WTC11 (cell line): ENCODE measurements at places on chromosomes 7 and 10. TPM values are rescaled to one million over a fixed set of nuclear protein-coding genes. Genes with fewer than 3 reads are reported as not detected.

DNA sequence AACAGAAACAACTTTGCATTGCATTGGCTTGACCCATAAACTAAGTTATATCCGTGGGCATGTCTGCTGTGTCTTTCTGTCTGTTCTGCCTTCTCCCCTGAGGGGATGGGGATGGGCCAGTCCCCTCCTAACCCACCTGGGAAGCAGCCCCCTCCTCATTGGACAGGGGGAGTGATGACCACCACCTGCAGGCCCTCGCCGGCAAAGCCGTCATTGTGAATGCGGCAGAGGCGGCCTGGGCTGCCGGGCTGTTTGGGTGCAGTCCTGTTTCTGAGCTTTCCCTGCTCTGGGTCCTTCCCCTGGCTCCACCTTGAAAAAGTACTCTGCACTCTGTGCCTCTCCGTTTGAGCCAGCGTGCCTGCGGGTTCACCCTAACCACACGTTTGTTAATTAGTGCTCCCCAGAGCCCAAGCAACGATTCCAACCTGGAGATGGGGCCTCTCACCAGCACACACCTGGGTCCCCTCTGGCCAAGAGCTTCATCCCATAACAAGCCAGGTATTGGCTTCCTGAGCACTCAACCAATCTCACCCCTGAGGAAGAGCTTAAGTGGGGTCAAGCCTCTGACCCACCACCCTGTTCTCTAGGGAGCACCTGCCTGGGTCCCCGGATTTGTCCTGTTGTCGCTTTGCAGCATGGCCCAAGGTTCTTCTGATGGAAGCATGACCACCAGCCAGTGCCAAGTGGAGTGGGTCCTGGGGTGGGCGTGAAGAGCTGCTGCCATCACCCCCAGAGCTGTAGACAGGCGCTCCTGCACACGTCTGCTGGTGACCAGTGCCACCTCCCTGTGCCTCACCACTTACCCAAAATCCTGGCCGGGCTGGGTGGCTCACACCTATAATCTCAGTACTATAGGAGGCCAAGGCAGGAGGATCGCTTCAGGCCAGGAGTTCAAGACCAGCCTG is 39.4 kb upstream of the ZMIZ2 start:
- H3K4me1 ChIP-seq = no peaks in the 10 kb centered on the region
- H3K4me3 ChIP-seq = no peak overlapping the region
- H3K36me3 ChIP-seq = peaks cover 16% of the 10 kb centered on the region
- H3K27me3 ChIP-seq = no peaks in the 10 kb centered on the region; the same call in 1 of the 2 replicates

GNAT3 gene
- total RNA-seq = not detected in 3 replicates

GRCh38 chr7:5197811-5198210 is 7.8 kb downstream of the WIPI2 start:
- no peak for DNase-seq
- H3K36me3 ChIP-seq = peaks cover 22% of the 10 kb centered on the region
- no peak overlapping the region for H3K4me3 ChIP-seq
- H3K4me1 ChIP-seq = no peaks in the 10 kb centered on the region
- no peak overlapping the region for H3K27ac ChIP-seq

SPDYE2B gene
- total RNA-seq = 0.23 TPM in 1 of 3 replicates, not detected in the others

GRCh38 chr7:77200542-77200941 is 923 bp upstream of the FGL2 start:
- peaks cover 6% of the 10 kb centered on the region for H3K4me1 ChIP-seq
- no peaks in the 10 kb centered on the region for H3K36me3 ChIP-seq
- no peaks in the 10 kb centered on the region; the same call in 1 of the 2 replicates for H3K27me3 ChIP-seq
- H3K4me3 ChIP-seq = no peak overlapping the region
- no peak overlapping the region; the same call in 1 of the 2 replicates for H3K27ac ChIP-seq

GRCh38 chr7:112869111-112869774 is 79.0 kb upstream of the TMEM168 start:
- DNase-seq = peak; percentile 76
- H3K36me3 ChIP-seq = peaks cover 6% of the 10 kb centered on the region
- peaks cover 14% of the 10 kb centered on the region for H3K4me1 ChIP-seq

GRCh38 chr7:92835851-92836488 is 403 bp downstream of the CDK6 start:
- no peak overlapping the region for H3K27ac ChIP-seq
- peaks cover 34% of the 10 kb centered on the region for H3K4me1 ChIP-seq
- no peak for DNase-seq
- no peaks in the 10 kb centered on the region for H3K36me3 ChIP-seq
- peaks cover 28% of the 10 kb centered on the region for H3K27me3 ChIP-seq

DNA sequence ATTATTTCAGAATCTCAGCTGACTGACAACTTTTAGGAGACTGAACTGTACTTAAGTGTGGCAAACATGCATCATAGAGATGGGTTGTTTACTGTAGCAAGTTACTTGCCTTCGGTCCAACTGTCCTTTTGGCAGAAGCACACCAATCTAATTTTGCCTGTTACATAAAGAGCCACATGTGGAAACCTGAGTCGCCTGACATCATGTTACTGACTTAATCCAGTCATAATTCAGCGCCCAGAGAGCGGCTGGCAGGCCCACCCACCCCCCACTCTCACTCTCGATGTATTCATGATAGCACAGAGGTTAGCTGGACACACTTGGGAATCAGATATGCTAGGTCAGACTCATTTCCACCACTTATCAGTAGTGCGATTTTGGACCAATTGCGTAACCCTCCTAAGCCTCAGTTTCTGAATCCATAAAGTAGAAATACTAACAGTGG is 57.3 kb upstream of the CAPZA2 start:
- no peak for DNase-seq
- H3K4me3 ChIP-seq = no peak overlapping the region
- no peaks in the 10 kb centered on the region for H3K36me3 ChIP-seq
- H3K27ac ChIP-seq = no peak overlapping the region
- H3K27me3 ChIP-seq = no peaks in the 10 kb centered on the region

GRCh38 chr7:152862006-152862405 is 102.5 kb downstream of the ACTR3B start:
- H3K4me3 ChIP-seq = no peak overlapping the region
- H3K27me3 ChIP-seq = no peaks in the 10 kb centered on the region
- peaks cover 7% of the 10 kb centered on the region; the same call in 1 of the 2 replicates for H3K36me3 ChIP-seq
- peaks cover 11% of the 10 kb centered on the region for H3K4me1 ChIP-seq
- H3K27ac ChIP-seq = no peak overlapping the region; the same call in 1 of the 2 replicates

CFAP46 gene
- 2.9 to 3.4 TPM (median 3.3 TPM) in 3 replicates for total RNA-seq

- no peak for DNase-seq
- H3K27me3 ChIP-seq = no peaks in the 10 kb centered on the region
- no peak overlapping the region for H3K4me3 ChIP-seq
- H3K36me3 ChIP-seq = no peaks in the 10 kb centered on the region; the same call in 1 of the 2 replicates
- H3K4me1 ChIP-seq = peaks cover 32% of the 10 kb centered on the region
Observed at GRCh38 chr10:128066870-128067382, 59.3 kb downstream of the MKI67 start.

CDC14C gene
- total RNA-seq = 0.07 TPM in 1 of 3 replicates, not detected in the others

DNA sequence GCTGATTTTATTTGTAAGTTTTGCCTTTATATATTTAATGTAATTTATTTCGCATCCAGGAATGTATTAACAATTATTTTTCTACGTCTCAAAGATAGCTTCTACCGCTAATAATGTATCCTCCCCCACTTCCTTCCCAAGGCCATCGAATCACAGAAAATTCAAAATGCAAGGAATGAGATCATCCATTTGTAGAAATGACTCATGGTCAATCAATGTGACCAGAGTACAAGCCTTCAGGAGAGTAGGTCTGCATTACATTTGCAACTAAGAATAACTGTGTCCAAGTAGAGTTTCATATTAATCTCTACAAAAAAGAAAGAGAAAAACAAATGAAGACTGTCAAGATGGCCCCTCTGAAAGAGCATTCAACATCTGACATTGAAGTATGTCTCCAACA is 205.9 kb upstream of the PHF14 start:
- peaks cover 2% of the 10 kb centered on the region; the same call in 1 of the 2 replicates for H3K4me1 ChIP-seq
- no peak for DNase-seq
- H3K27me3 ChIP-seq = no peaks in the 10 kb centered on the region

DNA sequence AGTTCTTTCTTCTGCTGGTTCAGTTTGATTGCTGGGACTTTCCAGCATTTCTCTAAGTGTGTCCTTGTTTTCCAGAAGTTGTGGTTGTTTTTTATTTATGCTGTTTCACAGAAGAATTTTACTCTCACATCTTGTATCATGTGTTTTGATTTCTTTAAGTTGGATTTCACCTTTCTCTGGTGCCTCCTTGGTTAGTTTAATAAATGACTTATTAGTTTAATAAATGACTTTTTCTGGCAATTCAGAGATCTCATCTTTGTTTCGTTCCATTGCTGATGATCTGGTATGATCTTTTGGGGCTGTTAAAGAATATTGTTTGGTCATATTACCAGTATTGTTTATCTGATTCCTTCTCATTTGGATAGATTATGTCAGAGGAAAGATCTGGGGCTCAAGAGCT is 59.8 kb upstream of the CYP2C9 start:
- no peak overlapping the region for H3K4me3 ChIP-seq
- H3K4me1 ChIP-seq = peaks cover 9% of the 10 kb centered on the region
- H3K27ac ChIP-seq = no peak overlapping the region
- no peaks in the 10 kb centered on the region for H3K36me3 ChIP-seq
- no peaks in the 10 kb centered on the region for H3K27me3 ChIP-seq

JCAD gene
- total RNA-seq = 1.7 to 2.2 TPM (median 1.8 TPM) in 3 replicates

AGR2 gene
- total RNA-seq = 0.32 to 1.6 TPM (median 1.4 TPM) in 3 replicates

- DNase-seq = peak; percentile 38
- peaks cover 7% of the 10 kb centered on the region for H3K4me1 ChIP-seq
- H3K27ac ChIP-seq = no peak overlapping the region
- peaks cover 10% of the 10 kb centered on the region for H3K27me3 ChIP-seq
Observed at GRCh38 chr7:54888067-54888733, 129.2 kb upstream of the SEC61G start.

- H3K36me3 ChIP-seq = no peaks in the 10 kb centered on the region
- no peaks in the 10 kb centered on the region for H3K4me1 ChIP-seq
- H3K27ac ChIP-seq = no peak overlapping the region
- no peak for DNase-seq
Observed at GRCh38 chr7:150755473-150756099, 18.4 kb downstream of the GIMAP5 start.

GRCh38 chr10:101625821-101626412 is 37.8 kb downstream of the DPCD start:
- no peak overlapping the region for H3K27ac ChIP-seq
- peaks cover 2% of the 10 kb centered on the region for H3K4me1 ChIP-seq
- DNase-seq = no peak
- H3K27me3 ChIP-seq = no peaks in the 10 kb centered on the region; the same call in 1 of the 2 replicates

GRCh38 chr7:25537662-25538375 is 309.5 kb upstream of the NPVF start:
- H3K4me3 ChIP-seq = no peak overlapping the region
- H3K27ac ChIP-seq = no peak overlapping the region
- H3K27me3 ChIP-seq = no peaks in the 10 kb centered on the region
- 0 out of 2 replicates have a peak, but pooled peaks cover 5% of the 10 kb centered on the region for H3K4me1 ChIP-seq
- no peaks in the 10 kb centered on the region for H3K36me3 ChIP-seq

NEBL gene
- 8.9 to 10.5 TPM (median 9.7 TPM) in 3 replicates for total RNA-seq

GRCh38 chr7:10657837-10658236 is 315.8 kb upstream of the PHF14 start:
- H3K27me3 ChIP-seq = peaks cover 54% of the 10 kb centered on the region
- no peak for DNase-seq
- H3K4me1 ChIP-seq = peaks cover 24% of the 10 kb centered on the region
- H3K4me3 ChIP-seq = no peak overlapping the region
- H3K27ac ChIP-seq = no peak overlapping the region

AASS gene
- 308 to 349 TPM (median 340 TPM) in 3 replicates for total RNA-seq

DNA sequence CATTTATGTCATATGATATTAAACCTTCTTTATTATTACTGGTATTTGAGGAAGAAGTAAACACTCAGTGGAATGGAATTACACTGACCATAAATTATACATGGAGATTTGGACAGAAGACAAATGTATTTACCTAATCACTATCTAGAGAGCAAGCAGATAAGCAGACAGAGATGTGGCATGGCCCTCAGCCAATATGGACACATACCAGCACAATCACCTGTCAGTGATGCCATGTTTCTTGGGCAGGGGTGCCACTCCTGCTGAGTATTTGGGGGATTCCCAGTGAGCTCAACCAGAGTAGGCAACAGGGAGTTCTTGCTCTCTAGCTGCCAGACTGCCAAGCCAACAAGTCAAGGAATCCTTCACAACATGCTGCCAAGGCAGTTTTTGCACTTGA is 866.3 kb upstream of the LRRN3 start:
- H3K27ac ChIP-seq = no peak overlapping the region
- H3K4me1 ChIP-seq = peaks cover 5% of the 10 kb centered on the region; the same call in 1 of the 2 replicates
- no peak overlapping the region for H3K4me3 ChIP-seq
- no peaks in the 10 kb centered on the region for H3K36me3 ChIP-seq
- H3K27me3 ChIP-seq = no peaks in the 10 kb centered on the region
- DNase-seq = no peak

DNA sequence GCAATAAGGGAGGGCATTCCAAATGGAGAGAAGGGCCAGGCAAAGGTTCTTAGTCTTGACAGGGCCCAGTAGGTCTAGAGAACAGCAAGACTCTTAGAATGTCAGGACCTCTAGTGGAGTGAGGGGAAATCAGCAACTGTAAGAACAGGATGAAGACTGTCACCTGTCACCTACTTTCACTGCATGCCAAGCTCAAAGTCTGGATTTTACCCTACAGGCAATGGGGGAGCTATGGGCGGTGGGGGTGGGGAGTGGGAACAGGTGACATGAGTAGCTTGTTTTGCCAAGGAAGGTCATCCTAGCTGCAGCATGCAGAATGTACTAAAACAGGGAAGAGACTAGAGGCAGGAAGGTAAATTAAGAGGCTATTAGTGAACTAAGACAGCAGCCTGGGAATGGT is 18.3 kb downstream of the GOT1 start:
- DNase-seq = no peak
- no peaks in the 10 kb centered on the region for H3K27me3 ChIP-seq
- H3K36me3 ChIP-seq = peaks cover 11% of the 10 kb centered on the region; the same call in 1 of the 2 replicates
- no peak overlapping the region for H3K27ac ChIP-seq

DNA sequence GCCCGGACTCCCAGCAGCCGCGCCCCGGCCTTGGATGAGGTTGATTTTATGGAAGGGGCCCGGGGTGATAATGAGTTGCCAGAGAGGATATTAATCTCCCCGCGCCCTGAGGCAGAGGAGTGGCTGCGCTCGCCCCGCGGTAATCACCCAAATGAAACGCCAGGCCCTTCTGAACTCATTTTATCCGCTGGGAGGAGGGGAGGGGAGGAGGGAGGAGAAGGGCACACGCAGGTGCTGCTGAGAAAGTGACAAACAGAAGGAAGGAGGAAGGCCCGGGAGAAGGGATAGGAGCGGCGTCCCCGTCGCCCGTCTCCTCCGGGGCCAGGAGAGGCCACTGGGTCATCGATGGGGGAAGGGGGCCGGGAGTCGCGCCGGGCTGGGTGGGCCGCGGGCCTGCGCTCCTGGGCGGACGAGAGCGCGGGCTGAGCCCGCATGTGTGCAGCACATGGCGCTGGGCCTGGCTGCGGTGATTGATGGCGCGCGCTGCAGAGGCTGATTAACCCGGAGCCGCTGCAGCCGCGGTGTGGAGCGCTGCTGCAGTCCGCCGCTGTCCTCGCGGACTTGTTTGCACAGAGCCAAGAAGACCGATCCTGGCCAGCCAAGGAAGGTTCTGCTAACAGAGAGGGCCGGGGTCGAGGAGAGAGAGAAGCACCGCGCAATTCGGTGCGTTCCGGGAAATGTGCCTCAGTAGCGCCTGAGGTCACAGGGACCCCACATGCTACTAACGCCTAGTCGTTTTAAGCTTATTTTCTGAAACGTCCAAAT is 6.5 kb downstream of the MNX1 start:
- H3K36me3 ChIP-seq = no peaks in the 10 kb centered on the region
- peak overlapping the region; percentile 49 for H3K4me3 ChIP-seq
- peaks cover 99% of the 10 kb centered on the region for H3K27me3 ChIP-seq
- H3K27ac ChIP-seq = no peak overlapping the region
- peak; percentile 72 for DNase-seq

ZPBP gene
- not detected in 3 replicates for total RNA-seq

- peaks cover 5% of the 10 kb centered on the region for H3K36me3 ChIP-seq
- H3K27me3 ChIP-seq = peaks cover 83% of the 10 kb centered on the region
- H3K27ac ChIP-seq = no peak overlapping the region
- H3K4me1 ChIP-seq = 0 out of 2 replicates have a peak, but pooled peaks cover 5% of the 10 kb centered on the region
- no peak overlapping the region for H3K4me3 ChIP-seq
- DNase-seq = no peak
Observed at GRCh38 chr7:79664884-79665676, 211.6 kb upstream of the MAGI2 start.

GRCh38 chr10:103646304-103646703 is 152.8 kb downstream of the NEURL1 start:
- no peak overlapping the region for H3K4me3 ChIP-seq
- no peak overlapping the region for H3K27ac ChIP-seq
- H3K36me3 ChIP-seq = peaks cover 2% of the 10 kb centered on the region; the same call in 1 of the 2 replicates
- no peaks in the 10 kb centered on the region for H3K27me3 ChIP-seq
